Ureter (tissue), 1 donor: ENCODE measurements at places on chromosomes 16 and 17. TPM values are rescaled to one million over a fixed set of nuclear protein-coding genes. Genes with fewer than 3 reads are reported as not detected.

TBC1D3H gene
- total RNA-seq = not detected

CD79B gene
- total RNA-seq = 12.5 TPM

FBXW10 gene
- 1.1 TPM for total RNA-seq

DNA sequence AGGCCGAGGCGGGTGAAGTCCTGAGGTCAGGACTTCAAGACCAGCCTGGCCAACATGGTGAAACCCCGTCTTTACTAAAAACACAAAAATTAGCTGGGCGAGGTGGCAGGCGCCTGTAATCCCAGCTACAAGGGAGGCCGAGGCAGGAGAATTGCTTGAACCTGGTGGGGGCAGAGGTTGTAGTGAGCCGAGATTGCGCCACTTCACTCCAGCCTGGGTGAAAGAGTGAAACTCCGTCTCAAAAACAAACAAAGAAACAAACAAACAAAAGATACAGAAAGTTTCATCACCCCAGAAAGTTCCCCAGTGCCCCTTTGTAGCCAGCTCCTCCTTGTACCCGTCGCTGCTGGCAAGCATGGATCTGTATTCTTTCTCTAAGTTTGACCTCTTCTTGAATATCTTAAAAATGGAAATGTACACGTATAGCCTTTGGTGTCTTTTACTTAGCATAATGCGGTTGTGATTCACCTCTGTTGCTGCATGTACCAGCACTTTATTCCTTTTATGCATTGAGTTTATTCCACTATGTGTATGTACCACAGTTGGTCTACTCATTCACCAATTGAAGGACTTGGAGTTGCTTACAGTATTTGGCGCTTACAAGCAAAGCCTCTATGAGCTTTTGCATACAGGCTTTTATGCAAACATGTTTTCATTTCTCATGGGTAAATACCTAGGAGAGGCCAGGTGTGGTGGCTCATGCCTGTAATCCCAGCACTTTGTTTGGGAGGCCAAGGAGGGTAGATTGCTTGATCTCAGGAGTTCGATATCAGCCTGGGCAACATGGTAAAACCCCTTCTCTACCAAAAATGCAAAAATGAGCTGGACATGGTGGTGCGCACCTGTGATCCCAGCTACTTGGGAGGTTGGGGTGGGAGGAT is 87.5 kb upstream of the CLEC18A start:
- no peak for DNase-seq

- no peak for DNase-seq
Measured at GRCh38 chr17:56926270-56926669, 12.4 kb upstream of the TRIM25 start.

GRCh38 chr17:79650283-79650682 is 39.4 kb upstream of the RBFOX3 start:
- peak; percentile 29 for DNase-seq

DNA sequence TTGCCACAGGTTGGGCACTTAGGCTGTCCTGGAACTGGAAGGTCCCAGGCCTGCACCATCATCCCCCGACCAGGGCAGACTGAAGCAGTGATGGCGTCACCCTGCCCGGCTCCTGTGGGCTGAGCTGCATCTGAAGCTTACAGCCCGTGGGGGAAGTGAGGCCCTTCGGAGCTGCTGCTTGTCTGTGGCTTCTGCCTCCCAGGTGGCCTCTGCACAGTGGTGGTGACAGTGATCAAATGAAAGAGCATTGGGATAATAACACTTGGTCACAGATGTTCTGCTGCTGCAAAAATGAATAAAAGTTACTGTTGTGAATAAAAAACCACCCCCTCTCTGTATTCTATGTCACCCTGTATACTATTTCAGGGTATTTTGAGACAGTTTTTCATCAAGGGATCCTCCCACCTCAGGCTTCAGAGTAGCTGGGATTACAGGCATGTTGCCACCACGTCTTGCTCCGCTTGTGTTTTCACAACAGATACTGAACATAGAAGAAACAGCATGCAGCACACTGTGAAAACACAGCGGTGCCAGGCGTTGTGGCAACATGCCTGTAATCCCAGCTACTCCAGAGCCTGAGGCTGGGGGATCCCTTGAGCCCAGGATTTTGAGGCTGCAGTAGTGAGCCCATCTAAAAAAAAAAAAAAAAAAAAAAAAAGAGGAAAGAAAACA is 165.0 kb downstream of the LGALS9B start:
- no peak for DNase-seq

DNA sequence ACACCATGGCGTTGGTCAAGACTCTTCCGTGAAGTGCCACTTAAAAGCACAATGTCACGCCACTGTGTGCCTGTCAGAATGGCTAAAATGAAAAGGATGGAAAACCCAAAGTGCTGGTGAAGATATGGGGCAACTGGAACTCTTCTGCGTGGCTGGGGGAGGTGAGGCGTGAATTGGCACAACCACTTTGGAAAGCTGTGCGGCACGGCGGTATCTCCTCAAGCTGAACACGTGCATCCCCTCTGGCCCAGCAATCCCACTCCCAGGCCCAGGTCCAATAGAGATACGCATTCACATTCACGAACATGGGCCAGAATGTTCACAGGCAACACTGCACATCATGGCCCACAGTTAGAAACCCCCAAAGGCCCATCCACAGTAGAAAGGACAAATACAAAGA is 8.9 kb downstream of the DUSP3 start:
- DNase-seq = no peak

DNA sequence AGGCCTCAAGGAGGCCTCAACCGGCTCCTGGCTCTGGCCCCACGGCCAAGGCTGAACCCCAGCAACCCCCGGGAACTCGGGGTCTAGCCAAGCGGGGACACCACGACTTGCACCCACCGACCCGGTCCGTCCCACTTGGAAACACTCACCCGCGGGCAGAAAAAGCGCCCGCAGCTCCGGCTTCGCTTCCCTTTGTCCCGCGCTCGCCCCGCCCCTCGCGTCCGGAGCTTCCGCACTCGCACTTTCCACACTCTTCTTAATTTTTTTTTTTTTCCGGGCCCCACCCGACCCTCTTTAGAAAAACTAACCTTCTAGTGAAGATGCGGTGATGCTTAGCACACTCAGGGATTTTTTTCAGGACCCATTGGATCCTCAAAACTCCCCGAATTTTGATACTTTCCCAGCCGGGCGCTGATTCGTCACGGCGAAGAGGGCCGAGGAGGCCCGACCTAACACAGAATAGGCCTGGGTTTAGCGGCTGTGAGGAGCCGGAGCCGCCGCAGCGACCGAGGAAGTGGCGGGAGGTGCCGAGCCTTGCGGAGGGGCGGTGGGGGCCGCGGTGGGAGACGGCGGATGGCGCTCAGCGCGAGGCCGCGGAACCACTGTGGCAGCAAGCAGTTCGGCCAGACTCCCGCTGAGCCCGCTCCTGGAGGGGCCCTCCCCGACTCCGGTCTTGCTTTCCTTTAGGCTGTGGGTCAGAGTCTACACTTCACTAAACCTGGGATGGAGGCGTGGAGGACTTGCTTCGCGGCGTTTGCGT is at the start of gene SMARCE1:
Gene SMARCE1 (minus strand): TSS at position 195 of the 760 bp plus-strand sequence. CDS start 2,016 bp downstream, outside the sequence.
- DNase-seq = peak; percentile 61

DNA sequence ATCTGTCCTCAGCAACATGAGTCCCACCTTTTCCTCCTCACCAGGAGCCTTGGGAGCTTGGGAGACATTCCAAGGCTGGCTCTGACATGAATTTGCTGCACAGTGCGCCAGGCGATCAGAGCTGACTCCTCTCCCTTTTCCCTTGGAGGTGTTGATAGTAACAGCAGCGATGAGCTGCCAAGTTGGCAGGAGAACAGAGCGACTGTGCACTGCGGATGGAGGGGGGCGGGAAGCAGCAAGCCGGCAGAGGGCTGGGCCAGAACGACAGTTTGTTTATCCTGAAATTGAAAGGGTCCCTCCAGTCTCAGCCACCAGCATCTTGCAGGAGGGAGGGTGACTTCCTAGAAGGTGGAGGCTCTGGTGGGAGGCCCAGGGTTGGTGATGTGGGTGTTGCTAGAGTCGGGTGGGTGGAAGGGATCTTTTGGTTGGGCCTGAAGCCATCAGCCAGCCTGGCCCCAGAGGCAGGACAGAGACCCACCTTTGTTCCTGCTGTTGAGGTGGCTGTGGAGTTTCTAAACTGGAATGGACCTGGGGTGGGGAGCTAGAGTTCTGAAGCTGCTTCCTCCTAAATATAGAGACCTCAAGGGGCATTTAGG is 22.5 kb upstream of the DYNLL2 start:
- peak; percentile 60 for DNase-seq

- no peak for DNase-seq
Measured at GRCh38 chr17:19629449-19629848, 19.1 kb upstream of the ALDH3A2 start.

GRCh38 chr17:77196251-77196650 is 55.5 kb downstream of the SEC14L1 start:
- DNase-seq = no peak

GRCh38 chr16:47481698-47482374 is 20.7 kb downstream of the PHKB start:
- no peak for DNase-seq

DNA sequence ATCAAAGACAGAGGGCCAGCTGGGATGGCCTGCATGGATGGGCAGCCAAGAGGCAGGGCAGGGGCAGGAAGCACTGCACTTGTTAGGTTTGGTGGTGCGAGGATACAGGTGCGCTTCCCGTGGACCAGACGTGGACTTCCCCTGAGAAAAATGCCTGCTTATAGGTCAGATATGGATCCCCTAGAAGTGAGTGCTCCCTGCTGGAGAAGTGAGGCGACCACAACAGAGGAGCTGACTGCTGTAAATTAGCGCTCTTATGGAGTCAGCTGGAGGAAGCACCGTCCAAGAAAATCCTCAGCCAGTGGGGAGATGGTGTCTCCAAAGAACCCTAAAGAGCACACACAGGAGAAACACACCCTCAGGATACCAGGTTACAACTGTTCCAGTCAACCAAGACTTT is 27.7 kb upstream of the CCDC182 start:
- DNase-seq = no peak

DNA sequence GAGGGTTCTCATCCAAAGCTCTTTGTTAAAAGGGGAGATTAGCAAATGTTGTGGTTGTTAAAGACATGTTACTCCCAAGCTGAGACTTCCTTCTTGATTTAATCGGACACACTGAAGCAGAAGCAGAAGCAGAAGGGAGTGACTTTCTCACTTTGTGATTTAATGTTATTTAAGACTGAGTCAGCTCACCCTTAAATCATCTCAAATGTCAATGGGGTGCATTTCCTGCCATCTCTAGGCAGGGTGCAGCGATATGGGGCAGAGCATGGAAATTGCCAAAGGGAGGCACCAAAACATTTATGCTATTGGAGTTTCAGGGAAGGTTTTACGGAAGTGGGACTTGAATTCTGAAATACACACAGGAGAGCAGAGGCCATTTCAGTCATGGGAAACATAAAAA is 283.6 kb downstream of the ABCC12 start:
- no peak for DNase-seq
